Stomach (tissue), 19 donors: ENCODE measurements at places on chromosomes 6 and 20. TPM values are rescaled to one million over a fixed set of nuclear protein-coding genes. Genes with fewer than 3 reads are reported as not detected.

DNA sequence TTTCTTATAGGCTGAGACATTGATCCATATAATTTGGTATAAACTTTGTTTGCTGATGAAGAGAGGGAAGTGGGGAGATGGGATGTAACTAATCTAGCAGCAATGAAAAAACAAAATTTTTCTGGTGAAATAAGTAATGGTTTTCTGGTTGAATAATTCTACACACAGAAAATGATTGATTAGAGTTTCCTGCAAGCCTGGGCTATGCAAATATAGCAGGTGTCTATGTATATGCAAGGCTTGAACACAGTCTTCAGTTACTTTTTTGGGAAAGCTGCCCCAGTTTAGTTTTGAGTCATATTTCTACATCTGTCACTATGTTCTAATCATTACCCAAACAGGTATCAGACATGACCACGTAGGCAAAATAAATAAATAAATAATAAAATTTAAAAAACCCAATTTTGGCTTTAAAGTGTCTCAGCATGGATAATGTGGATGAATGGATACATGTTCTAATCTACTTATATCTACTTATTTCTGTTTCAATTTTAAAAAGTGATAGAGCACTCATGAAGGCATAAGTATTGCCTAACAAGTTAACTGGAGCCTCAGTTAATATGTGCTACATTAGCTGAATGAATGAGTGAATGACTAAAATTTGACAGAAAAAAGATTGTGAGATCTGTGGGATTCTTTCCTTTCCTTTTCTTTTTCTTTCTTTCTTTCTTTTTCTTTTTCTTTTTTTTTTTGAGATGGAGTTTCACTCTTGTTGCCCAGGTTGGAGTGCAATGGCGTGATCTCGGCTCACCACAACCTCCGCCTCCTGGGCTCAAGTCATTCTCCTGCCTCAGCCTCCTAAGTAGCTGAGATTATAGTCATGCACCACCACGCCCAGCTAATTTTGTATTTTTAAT, 37.2 kb upstream of the TFB1M start:
- no peak for DNase-seq
- no peaks in the 10 kb centered on the region for H3K36me3 ChIP-seq
- H3K4me3 ChIP-seq = no peak overlapping the region
- H3K4me1 ChIP-seq = no peaks in the 10 kb centered on the region
- H3K27ac ChIP-seq = no peak overlapping the region
- no peaks in the 10 kb centered on the region for H3K27me3 ChIP-seq

- H3K27ac ChIP-seq = no peak overlapping the region
- H3K4me3 ChIP-seq = no peak overlapping the region
- no peaks in the 10 kb centered on the region for H3K36me3 ChIP-seq
- H3K4me1 ChIP-seq = no peaks in the 10 kb centered on the region
- no peak for DNase-seq
These were observed 7.7 kb downstream of the CLPSL1 start for GRCh38 chr6:35788423-35788982.

DNA sequence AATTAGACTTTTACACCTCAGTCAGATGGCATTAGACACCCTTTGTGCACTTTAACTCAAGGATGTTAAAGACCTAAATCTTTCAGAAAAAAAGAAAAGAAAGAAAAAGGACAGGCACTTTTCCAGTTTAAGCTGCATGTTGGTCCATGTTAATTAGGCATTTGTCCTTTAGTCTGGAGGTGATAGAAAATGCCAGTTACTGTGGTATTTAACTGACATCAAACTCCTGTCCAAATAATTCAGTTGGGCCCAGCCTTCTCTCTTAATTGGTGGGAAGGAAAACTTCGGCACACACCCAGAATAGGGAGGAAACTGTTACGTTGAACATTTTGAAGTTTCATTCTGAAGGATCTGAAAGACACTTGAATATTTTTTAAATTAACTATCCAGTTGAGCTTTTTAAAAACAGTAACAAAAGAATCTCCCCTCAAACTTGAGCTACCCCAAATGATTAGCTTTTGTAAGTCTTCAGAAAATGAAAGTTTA, 30.3 kb downstream of the RREB1 start:
- no peak overlapping the region for H3K4me3 ChIP-seq
- H3K27ac ChIP-seq = peak overlapping the region; percentile 93
- peaks cover 54% of the 10 kb centered on the region for H3K4me1 ChIP-seq
- no peaks in the 10 kb centered on the region for H3K36me3 ChIP-seq
- no peak for DNase-seq

DNA sequence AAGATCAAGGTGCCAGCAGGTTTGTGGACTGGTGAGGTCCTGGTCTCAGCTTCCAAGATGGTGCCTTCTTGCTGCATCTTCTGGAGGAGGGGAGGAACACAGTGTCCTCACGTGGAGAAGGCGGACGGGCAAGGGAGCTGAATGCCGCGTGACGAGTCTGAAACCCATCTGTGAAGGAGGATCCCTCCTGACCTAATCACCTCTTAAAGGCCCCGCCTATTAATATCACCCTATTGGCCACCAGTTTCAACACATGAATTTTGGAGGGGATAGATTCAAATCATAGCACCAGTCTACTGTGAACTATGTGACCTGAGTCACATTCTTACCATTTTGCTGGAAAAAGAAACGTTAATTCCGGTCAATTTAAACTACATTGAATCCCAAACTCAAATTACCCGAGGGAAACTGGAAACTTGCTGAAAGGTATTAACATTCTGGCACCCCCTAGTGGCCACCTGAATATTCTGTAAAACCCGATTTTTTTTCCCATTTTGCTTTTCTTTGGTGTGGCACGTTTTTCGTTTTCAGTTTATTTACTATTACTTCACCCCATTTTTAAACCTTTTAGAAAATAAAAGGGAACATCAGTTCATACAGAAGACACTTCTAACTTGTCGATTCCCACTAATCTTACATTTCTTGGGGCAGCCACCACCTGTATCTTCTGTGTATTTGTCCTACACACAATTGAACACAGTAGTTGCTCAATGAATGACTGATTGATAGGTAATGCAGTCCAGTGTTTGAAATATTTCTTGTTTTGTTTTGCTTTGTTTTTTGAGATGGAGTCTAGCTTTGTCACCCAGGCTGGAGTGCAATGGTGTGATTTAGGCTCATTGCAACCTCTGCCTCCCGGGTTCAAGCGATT, 17.9 kb upstream of the CCDC170 start:
- peaks cover 9% of the 10 kb centered on the region for H3K4me1 ChIP-seq
- H3K4me3 ChIP-seq = no peak overlapping the region
- H3K27me3 ChIP-seq = no peaks in the 10 kb centered on the region
- peak; percentile 73 for DNase-seq

DNA sequence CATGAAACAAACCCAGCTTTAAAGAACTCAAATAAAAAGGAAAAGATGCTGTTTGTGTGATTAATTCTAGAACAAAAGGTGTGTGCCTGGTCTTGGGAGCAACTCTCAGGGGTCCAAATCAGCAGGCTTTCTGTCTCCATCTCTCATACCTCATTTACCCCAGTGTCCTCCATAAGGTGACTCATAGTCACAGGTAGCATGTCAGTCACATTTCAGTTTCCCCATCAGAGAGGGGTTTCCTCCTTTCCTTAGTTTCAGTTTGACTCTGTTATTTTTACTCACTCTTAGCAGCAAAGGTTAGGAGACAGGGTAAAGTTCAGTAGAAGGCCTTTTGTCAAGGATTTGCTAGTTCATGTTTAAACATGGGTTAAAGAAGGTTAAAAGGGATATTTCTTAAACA, 46.2 kb downstream of the OGFRL1 start:
- no peaks in the 10 kb centered on the region for H3K36me3 ChIP-seq
- H3K4me1 ChIP-seq = peaks cover 4% of the 10 kb centered on the region
- H3K4me3 ChIP-seq = no peak overlapping the region
- no peaks in the 10 kb centered on the region for H3K27me3 ChIP-seq
- no peak overlapping the region for H3K27ac ChIP-seq

- no peaks in the 10 kb centered on the region for H3K27me3 ChIP-seq
- H3K36me3 ChIP-seq = no peaks in the 10 kb centered on the region
- H3K4me3 ChIP-seq = no peak overlapping the region
- DNase-seq = no peak
- no peak overlapping the region for H3K27ac ChIP-seq
These were observed 41.8 kb downstream of the SF3B5 start for GRCh38 chr6:144053601-144054000.

DNA sequence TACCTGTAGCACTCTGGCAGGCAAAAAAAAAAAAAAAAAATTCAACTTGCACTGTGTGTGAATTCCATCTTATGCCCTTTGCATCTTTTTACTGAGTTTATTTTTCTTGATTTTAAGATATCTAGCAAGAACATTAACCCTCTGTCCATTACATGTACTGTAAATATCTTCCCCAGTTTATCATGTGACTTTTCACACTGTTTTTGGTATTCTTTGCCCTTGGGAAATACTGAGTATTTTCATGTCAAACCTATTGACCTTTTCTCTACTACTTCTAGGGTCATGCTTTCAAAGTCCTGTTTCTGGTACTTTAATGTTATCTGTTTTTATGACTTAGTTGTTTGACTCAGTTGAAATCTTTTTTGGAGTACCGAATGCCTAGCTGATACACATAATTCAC, 843 bp upstream of the HUS1B start:
- DNase-seq = no peak
- peaks cover 12% of the 10 kb centered on the region for H3K36me3 ChIP-seq
- no peak overlapping the region for H3K27ac ChIP-seq
- H3K4me1 ChIP-seq = peaks cover 8% of the 10 kb centered on the region

DNA sequence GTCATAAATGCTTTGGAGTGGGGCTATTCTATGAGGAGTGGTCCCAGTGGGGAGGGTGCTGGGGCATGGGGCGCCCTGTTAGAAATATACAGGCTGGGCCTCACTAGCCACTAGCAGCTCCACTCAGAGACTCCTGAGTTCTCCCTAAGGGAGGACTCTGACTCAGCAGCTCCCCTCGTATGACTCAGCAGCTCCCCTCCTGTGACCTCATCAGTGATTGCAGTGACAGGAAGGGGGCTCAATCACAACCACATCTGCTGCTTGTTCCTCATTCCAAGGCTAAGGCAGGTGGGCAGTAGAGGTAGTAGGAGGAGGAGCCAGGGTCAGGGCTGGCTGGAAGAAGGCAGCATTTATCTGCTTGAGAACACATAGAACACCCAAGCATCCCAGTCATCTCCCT, 73.7 kb downstream of the PRND start:
- peaks cover 68% of the 10 kb centered on the region for H3K36me3 ChIP-seq
- no peak overlapping the region for H3K4me3 ChIP-seq
- H3K27me3 ChIP-seq = no peaks in the 10 kb centered on the region
- H3K27ac ChIP-seq = no peak overlapping the region

DNA sequence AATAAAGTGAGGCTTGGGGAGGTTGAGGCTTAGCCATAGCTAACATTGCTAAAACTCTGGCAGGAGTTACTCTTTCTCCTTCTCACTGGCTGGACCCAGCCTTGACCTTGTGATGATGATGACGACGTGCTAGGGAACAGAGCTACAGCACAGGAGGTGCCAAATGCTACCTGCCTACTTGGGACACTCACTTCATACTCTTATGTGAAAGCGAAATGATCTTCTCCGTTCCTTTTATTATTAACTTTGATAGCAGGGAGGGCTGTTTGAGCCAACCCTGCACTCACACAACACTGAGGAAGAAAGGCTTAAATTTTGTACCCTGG, 1.2 kb upstream of the ELMO2 start:
- H3K27me3 ChIP-seq = no peaks in the 10 kb centered on the region
- DNase-seq = no peak
- H3K4me1 ChIP-seq = peaks cover 53% of the 10 kb centered on the region
- no peak overlapping the region for H3K4me3 ChIP-seq

DNA sequence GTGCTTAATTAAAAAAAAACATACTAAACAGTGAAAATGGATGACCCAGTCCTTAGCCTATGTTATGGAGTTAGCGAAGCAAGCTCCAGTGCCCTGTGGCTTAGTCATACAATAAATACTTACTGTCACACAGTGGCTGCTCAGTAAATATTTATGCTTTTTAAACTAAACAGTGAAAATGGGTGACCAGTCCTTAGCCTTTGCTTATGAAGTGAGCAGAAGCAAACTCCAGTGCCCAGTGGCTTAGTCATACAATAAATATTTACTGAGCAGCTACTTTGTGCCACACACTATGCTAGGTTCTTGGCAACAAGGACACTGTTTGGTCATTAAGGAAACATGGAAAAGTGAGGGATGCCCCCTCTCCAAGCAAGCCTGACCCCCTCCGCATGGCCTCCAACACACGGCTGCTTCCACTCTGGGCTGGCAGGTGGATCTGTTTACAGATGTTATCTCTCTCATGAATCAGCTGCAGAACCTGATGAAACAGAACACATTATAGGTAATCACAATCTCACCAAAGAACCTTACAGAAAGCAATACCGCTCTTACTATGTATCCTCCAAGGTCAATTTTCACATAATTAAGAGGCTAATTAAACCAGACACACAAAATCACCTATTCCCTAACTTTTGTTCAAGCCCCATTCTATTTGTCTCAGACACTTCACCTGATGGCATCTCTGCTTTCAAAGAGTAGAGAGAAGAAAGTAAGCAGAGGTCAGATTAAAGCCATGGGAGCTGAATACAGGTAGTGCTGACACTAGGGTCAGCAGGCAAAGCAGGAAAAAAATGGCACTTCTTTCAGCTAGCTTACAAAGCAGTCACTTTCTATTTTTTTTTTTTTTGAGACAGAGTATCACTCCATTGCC, 27.3 kb downstream of the CDK5RAP1 start:
- H3K36me3 ChIP-seq = peaks cover 19% of the 10 kb centered on the region
- H3K27ac ChIP-seq = peak overlapping the region; percentile 43
- peaks cover 8% of the 10 kb centered on the region for H3K4me1 ChIP-seq
- H3K4me3 ChIP-seq = no peak overlapping the region

DNA sequence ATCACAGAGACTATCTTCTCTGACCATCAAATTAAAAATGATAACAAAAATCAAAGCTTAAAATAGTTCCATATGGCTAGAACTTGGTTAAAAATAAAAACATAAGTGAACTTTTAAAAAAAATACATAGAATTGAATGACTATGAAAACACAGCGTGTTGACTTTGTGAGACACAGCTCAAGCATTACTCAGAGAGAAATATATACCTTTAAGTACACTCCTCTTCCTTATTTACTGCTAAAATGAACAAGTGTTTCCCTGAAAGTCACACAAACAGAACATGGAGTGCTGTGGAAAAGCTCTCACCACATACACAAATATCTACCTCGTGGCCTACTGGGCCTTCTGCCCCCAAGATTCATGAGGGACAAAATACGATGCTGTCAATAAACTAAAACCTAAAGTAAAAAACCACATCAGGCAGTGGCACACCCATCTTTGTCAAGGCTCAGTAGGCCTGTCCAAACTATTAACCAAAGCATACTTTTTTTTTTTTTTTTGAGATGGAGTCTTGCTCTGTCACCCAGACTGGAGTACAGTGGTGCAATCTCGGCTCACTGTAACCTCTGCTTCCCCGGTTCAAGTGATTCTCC, 7.5 kb downstream of the FAXC start:
- no peak overlapping the region for H3K4me3 ChIP-seq
- no peaks in the 10 kb centered on the region for H3K36me3 ChIP-seq
- DNase-seq = no peak

TM9SF4 gene
- 21.3 TPM for total RNA-seq

NELFCD gene
- total RNA-seq = 20.9 TPM

BACH2 gene
- 1.4 TPM for total RNA-seq

C20orf144 gene
- not detected for total RNA-seq

LTA gene
- not detected for total RNA-seq

TIAM2 gene
- 5.3 TPM for total RNA-seq

IFNGR1 gene
- total RNA-seq = 73.3 TPM
